ENCODE measurements at places on chromosomes 12 and 14.

GRCh38 chr14:93788543-93789227 lies 400 bp upstream of the PRIMA1 start:
- no peak for DNase-seq

DNA sequence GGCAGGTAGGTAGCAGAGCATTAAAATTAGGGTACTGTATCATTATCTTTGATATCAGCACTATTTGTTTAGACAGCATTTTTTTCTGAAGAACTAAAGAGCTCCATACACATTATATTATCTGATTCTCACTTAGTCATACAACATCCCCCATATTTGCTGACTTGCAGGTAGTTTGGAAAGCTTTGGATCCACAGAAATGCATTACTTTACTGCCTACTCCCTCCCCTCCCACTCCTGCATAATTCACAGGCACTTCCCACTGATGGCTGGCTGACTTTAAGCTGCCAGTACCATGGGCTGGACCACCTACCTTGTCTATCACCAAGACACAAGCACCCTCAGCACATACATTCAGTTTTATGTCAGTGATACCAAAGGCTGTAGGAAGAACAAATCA lies 110.4 kb downstream of the SLC8A3 start:
- no peak for DNase-seq

GRCh38 chr12:112598626-112599025 lies 179.9 kb downstream of the PTPN11 start:
- no peak for DNase-seq

- DNase-seq: no peak
Observed at GRCh38 chr12:130437555-130438242, 100.0 kb downstream of the PIWIL1 start.

DNA sequence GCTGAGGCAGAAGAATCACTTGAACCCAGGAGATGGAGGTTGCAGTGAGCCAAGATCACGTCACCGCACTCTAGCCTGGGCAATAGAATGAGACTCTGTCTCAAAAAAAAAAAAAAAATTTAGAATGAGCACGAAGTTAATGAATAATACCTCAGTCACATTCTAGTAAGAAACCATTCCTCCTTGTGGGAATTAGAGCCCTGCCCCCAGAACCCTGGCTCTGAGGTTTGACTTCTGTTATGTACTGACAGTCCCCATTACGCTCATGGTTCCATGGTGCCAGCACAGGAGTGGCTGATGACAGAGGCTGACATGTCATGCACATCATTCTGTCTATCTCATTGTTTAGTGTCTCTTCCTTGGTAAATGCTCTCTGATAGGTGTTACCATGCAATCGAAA lies 132.6 kb upstream of the FGD4 start:
- no peak for DNase-seq
